ENCODE measurements at places on chromosomes 5 and 9. TPM values are rescaled to one million over a fixed set of nuclear protein-coding genes. Genes with fewer than 3 reads are reported as not detected.

DNA sequence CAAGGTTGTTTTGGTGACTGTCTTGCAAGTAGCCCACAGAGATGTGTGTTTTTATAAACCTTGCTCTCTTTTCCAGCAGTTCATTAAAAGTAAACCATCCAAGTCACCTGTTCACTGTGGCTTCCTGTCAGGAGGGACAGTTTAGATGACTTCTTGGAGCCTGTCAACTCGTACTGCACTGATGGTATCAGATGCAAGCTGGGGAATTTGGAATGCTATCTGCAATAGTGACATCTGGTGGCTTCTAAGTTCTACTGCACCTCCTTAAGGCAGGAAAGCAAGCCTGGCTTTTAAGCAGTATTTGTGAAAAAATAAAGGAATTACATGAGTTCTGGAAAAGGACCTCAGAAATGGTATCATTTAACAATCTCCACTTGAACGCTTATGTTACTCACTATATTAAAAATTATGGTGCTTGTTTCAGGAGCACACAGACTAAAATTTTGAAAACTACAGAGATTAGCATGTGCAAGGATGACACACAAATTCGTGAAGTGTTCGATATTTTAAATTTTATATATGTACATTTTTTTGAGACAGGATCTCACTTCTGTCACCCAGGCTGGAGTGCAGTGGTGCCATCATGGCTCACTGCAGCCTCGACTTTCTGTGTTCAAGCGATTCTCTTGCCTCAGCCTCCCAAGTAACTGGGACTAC lies 164.0 kb downstream of the TTC39B start:
- no peaks in the 10 kb centered on the region for H3K36me3 ChIP-seq
- no peaks in the 10 kb centered on the region for H3K27me3 ChIP-seq
- no peak overlapping the region for H3K27ac ChIP-seq
- no peaks in the 10 kb centered on the region for H3K4me1 ChIP-seq
- H3K4me3 ChIP-seq = no peak overlapping the region
- no peak for DNase-seq

DNA sequence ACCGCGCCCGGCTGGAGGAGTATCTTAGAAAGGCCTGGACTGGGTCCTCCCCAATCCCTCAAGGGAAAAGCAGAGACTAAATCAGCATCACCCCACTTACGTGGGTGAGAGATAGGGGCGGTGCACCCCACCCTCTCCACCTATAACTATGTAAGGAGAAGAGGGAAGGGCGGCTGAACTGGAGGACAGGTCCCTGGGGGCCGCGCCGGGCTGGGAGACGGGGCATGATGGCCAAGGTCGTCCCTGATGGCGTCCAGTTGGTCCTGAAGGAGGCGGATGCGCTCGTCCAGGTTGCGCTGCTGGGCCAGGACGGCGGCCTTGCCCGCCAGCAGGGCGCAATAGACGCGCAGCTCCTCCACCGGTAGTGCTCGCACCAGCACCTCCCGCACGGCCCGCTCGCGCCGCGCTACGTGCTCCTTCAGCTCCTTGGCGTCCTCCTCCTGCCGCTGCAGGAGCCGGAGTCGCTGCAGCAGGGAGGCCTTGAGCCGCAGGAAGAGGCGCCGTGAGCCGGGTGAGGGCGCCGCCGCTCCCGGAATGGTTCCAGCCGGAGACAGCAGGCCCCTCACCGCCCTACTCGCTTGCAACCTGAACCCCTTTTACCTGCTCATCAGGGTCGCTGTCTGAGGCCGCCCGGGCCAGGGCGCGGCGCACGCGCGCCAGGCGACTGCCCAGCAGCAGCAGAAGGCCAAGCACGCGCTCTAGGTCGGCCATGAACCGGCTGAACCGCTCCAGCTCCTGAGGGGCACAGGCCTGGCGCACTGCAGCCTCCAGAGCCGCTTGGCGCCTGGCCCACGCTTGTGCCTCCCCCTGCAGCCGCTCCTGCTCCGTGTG lies 7.6 kb downstream of the SHROOM1 start:
- DNase-seq = no peak
- H3K36me3 ChIP-seq = no peaks in the 10 kb centered on the region
- no peak overlapping the region for H3K27ac ChIP-seq
- no peaks in the 10 kb centered on the region for H3K4me1 ChIP-seq
- H3K4me3 ChIP-seq = no peak overlapping the region

- no peak overlapping the region for H3K27ac ChIP-seq
- no peaks in the 10 kb centered on the region for H3K27me3 ChIP-seq
- H3K4me3 ChIP-seq = no peak overlapping the region
These were observed 16.7 kb downstream of the UBE2D2 start for GRCh38 chr5:139577689-139578290.

- no peak overlapping the region for H3K4me3 ChIP-seq
- H3K27me3 ChIP-seq = no peaks in the 10 kb centered on the region
- no peak for DNase-seq
- H3K27ac ChIP-seq = no peak overlapping the region
These were observed 146.3 kb upstream of the RASEF start for GRCh38 chr9:83209188-83209731.

ACTBL2 gene
- total RNA-seq = not detected
